Vagina (tissue), 2 donors: ENCODE measurements at places on chromosomes 7 and 10. TPM values are rescaled to one million over a fixed set of nuclear protein-coding genes. Genes with fewer than 3 reads are reported as not detected.

The CPA2 gene
- total RNA-seq: not detected

DNA sequence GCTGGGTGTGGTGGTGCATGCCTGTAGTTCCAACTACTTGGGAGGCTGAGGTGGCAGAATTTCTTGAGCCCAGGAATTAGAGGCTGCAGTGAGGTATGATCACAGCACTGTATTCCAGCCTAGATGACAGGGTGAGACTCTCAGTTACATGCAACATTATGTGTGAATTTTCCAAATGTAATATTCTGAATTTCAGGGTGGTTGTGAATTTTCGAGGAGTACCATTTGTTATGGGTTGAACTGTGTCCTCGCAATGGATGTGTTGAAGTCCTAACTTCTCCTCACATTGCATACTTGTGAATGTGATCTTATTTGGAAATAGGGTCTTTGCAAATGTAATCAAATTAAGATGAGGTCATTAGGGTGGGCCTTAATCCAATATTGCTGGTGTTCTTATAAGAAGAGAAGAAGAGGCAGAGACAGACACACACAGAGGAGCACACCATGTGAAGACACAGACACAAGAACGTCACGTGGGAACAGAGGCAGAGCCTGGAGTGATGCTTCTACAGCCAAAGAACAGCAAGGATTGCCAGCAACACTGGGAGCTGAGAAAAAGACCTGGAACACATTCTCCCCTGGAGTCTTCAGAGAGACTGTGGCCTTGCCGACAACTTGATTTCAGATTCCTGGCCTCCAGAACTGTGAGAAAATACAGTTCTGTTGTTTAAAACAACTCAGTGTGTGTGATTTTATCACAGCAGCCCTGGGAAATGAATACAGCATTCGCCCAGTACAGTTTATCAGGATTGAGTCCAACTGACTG, 91.9 kb downstream of the ZNF783 start:
- no peak for DNase-seq

The NKX2-3 gene
- total RNA-seq: not detected

The ACTL6B gene
- 0.49 TPM for total RNA-seq

DNA sequence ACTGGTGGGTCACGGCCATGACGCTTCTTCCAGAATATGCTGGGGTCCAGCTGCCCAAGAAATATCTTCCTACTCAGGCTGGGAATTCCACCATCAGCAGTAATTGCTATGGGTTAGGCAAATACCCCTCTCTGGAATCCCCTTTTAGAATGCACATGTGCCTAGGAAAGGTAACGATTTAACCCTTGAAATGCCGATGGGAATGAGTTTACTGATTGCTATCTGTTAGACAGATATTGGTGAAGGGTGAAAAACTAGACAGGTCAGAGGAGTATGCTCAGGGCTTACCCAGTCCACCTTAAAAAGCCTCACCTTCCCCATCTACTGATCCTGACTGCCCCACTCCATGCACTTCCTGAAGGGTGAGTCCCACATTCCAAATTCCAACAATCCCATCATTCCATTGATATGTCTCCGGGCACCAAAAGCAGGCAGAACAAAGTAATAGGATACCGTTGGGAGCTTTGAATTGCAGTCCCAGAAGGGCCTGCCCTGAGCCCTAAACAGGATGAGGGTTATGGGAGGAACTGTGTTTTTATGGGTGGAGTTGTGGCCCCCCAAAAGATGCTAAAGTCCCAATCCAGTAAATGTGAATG, 59.3 kb downstream of the DLG5 start:
- no peak for DNase-seq

DNA sequence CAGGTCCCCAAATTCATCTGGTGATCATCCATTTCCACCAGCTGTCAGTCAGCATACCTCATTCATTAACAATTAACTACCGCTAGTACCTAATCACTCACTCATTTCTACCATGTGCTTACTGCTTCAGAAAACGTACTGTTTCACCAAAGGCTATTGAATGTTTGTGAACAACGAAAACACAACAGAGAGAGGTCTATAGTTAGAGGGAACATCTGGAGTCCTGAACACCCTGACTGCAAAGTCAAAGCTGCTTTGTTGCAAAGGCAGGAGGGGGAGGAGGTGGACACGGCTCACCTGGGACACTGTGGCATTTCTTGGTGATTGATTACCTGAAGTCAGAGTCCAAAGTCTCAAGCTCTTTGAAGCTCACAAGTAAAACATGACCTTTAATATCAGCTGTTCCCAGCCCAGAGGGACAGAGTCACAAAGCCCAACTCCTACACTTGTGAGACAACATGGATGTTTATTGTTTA, 342.3 kb upstream of the ADARB2 start:
- DNase-seq: no peak

DNA sequence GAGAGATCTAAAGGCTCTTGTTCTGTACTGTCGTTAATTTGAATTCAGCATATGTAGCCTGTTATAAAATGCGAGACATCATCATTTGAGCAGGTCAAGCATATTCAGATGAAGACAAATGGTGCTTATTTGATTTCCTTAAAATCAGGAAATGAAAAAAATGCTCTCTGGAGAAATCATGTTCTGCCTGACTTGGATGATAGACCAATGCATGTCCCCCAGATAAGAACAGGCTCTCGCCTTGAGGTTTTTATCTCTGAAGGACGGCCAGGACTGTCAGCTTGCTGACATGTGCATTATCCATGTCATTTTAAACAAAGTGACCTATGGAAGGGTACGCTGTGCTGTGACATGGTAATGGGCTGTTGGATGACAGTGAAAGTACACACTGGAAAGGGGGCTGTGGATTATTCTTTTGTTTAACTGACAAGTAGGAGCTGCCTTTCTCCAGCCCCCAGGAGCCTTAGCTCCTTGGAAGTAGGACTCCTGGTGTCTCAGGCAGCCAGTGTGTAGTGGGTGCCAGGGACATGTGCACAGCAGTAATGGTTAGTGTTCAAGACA, 695.1 kb upstream of the GALNT17 start:
- no peak for DNase-seq

DNA sequence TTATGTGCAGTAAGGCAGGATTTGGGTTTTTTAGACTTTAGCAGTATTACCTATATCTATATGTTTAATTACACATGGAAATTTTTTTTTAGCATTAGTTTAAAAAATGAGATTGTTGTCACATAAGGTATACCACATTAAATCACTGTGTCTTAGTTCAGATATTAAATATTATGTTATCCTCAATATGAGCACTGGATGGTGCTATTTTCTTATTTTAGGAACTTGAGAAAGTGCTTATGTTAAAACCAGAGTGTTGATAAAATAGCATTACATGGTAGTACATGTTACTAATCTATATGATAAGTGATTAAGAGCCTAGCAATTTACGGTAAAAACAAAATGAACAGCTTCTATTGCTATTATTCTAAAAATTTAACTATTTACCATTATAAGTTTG, 28.8 kb downstream of the MIOS start:
- DNase-seq: no peak

DNA sequence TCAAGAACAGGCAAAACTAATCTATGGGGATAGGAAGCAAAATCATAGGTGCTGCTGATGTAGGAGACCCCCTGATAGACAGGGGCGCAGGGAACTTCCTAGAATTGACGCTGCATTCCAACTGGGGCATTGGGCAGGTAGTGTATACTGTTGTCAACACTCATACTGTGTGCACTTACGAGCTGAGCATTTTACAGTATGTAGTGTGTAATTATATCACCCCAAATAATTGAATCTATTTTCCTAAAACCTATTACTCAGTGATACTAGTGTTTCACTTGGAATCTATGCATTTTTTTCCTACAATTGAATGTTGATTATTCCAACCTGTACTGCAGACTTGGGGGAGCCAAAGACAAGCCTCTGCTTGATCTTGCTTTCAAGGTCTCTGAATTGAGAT, 207.0 kb upstream of the PRKCQ start:
- DNase-seq: no peak

- no peak for DNase-seq
These were observed 85.5 kb downstream of the PRTFDC1 start for GRCh38 chr10:24866604-24867583.

GRCh38 chr10:66639371-66639770, 286.5 kb upstream of the LRRTM3 start:
- DNase-seq: no peak
